ENCODE measurements at places on chromosomes 16 and 17. TPM values are rescaled to one million over a fixed set of nuclear protein-coding genes. Genes with fewer than 3 reads are reported as not detected.

Gene PLXDC1
- total RNA-seq = 17.1 TPM

Gene PHOSPHO1
- not detected for total RNA-seq

Gene WFIKKN1
- 0.56 TPM for total RNA-seq

Gene SDR42E1
- not detected for total RNA-seq

Gene TEX19
- not detected for total RNA-seq

- DNase-seq = no peak
Observed at GRCh38 chr16:67893743-67894399, 817 bp downstream of the PSKH1 start.

DNA sequence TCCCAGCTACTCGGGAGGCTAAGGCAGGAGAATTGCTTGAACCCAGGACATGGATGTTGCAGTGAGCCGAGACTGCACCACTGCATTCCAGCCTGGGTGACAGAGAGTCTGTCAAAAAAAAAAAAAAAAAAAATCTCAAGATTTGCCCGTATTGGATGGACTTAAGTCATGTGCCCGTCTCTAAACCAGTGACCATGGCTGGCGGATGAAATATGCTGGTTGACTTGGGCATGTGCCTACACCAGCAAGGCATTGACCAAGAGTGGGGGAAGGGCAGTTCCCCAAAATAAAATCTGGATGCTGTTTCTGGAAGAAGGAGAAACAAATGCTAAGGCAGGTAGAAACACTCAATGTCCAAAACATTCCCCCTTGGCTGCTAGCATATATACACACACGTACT is 21.5 kb upstream of the COL1A1 start:
- DNase-seq = no peak

GRCh38 chr16:87245511-87245910 is 71.7 kb downstream of the C16orf95 start:
- DNase-seq = no peak

Measured in osteocyte (in vitro differentiated cells).